CD4-positive, alpha-beta T cell treated with Interleukin-10 for 1 hour (primary cell): ENCODE measurements at places on chromosomes 3 and 15.

DNA sequence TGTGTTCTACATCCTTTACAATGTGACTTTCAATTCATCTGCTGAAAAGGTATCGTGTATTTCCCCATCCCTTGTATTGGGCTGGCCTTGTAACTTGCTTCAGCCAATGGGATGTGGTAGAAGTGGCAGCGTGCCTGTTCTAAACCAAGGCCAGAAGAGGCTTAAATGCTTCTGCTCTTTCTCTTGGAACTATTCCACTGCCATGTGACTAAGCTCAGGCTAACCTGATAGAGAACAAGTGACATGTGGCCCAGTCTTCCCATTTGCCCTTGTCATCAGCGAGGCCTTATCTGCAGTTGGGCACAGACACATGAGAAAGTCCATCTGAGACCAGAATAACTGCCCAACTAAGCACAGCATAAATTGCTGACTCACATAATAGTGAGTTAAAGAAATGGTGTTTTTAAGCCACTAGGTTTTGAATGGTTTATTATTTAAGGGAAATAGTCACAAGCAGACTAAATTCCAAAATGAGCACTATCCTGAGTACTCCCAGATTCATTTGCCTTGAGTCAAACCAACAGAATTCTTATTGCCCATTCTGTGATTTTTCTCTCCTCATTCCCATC, 230.2 kb downstream of the CPNE4 start:
- DNase-seq = no peak

DNA sequence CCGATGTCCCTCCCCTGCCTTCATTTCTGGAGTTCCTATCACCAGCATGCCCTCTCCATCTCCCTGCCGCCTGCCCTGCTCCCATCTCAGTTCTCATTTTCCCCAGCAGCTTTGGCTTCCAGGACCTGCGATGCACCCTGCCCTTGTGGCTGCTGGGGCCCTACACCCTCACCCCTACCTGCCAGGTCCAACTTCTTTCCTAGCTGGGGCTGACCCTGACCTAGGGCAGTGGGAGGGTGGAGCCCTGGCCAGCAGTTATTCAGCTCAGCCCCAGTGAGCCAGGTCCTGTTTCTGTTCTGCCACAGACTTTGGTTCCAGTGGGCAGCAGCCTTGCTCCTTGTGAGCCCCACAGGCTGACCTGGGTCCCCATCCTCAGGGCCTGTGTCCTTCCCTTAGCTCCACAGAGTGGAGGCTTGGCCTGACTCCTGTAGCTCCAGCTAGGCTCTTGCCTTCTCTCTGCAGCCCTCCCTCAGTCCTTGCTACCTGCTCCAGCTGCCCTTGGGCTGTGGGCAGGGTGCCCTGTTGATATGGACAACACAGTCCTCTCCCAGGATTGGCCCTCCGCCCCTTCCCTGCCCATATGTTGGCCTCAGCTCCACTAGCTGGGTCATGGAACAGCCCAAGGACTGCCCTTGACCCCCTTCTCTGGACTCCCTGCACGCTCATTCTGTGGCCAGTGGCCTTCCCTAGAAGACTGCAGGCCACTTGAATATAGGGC, 34.7 kb upstream of the PDE8A start:
- no peak for DNase-seq

DNA sequence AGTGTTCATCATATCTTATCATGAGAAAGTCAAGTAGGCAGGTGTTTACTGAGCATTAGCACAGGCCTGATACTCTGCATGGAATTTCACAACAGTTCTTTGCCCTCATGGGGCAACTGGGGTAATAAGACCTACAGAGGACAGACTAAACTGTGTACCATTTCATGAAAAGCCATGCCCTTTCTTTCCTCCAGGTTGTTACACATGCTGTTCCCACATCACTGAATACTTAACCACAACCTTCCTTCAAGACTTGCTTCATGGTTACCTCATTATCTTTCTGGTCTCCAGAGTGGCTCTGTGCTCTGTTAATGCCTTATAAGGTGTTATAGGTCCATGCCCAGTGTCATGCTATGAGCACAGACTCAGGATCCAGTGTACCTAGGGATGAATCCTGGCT, 28.2 kb upstream of the RSL24D1 start:
- DNase-seq = peak; percentile 44

DNA sequence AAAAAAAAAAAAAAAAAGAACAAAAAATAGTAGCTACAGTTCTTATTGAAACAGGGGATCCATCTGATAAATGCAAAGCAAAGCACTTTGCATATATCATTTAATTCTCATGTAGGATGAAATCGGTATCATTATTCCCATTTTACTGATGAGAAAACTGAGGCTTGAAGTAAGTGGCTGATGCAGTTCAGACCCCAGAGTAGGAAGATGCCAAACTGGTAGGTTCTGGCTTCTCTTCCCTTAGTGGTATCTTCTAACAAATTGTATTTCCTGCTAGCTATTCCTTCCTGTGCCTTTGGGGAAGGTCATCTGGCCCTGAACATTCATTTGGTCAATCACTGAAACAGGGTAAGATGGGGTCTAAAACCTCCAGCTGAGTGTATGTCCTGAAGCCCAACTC, 21.9 kb downstream of the PIF1 start:
- no peak for DNase-seq

DNA sequence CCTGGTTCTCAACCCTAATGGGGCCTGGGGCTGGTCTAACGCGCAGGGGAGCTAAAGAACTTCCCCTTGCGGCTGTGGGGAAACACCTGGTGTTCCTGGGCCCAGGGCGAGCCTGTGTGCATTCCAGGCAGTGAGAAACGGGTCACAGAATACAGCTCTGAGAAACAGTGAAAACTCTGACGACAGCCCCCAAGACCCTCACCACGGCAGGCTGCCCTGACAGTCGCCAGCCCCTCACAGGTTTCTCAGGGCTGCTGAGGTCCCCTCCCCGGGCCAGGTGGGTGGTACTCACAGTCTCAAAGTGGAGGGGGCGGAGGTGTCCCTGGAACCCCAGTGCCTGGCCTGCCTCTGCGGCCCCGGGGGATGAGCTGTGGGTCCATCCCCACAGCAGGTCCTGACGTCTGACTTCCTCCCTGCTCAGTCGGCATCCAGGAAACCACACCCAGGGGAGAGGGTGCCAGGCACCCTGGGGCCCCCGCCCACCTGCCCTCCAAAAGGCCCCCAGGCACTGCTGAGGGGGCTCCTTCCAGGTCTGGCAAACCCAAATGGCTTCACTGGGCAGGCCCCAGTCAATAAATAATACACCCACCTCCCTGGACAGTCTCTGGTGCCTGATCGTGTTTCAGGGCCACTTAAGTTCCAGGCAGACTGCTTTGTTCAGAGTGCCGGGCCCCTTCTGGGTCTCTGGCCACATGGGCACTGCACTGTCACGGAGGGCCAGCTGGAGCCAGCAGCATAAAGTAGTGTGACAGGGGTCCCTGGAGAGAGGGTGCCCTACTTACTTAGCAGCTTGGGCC, 57.7 kb downstream of the IQSEC1 start:
- peak; percentile 85 for DNase-seq

DNA sequence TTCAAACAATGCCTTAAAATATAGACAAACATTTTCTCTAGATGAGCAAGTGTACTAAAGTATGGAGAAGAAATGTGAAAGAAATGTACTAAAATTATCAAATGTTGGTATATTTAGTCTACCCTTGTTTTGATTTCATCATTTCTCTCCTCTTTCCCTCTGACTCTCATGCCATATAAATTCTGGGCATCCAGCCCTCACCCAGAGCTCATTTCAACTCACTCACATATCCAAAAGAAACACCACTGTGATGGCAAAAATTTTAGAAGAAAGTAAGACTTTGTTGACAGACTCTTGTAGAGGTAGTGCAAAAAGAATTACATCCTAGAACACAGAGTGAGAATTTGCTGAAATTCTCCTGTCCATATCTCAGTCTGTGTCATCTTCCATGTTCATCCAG, 377.8 kb upstream of the SUCLG2 start:
- no peak for DNase-seq

DNA sequence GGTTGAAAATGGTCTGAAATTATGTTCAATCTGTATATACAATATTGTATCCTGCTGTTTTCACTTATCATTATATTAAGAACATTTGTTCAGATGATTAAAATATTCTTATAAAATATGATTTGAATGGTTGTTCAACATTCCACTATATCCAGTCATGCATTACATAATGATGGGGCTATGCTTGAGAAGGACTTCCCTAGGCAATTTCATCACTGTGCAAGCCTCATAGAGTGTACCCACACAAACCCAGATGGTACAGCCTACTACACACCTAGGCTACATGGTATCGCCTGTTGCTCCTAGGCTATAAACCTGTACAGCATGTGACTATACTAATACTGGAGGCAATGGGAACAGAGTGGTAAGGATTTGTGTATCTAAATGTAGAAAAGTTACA, 30.5 kb downstream of the SLC7A14 start:
- DNase-seq = no peak

DNA sequence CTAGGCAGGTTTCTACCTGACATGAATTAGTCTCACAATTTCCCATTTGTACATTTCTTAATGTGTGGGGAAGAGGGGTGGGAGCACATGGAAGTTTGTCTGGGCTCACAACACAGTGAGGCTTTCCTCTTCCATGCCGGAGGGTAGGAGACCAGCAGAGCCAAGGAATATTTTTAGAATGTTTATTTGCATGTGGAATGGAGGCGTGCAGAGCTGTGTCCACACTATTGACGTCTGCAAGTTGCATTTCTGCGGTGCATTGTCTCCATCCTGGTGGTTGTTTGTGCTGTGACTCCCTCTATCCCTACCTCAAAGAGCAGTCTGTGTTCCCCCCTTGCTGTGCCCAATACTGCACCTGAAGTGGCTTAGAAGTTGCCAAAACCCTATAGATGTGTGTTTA, 103.1 kb upstream of the LRTM1 start:
- DNase-seq = no peak

DNA sequence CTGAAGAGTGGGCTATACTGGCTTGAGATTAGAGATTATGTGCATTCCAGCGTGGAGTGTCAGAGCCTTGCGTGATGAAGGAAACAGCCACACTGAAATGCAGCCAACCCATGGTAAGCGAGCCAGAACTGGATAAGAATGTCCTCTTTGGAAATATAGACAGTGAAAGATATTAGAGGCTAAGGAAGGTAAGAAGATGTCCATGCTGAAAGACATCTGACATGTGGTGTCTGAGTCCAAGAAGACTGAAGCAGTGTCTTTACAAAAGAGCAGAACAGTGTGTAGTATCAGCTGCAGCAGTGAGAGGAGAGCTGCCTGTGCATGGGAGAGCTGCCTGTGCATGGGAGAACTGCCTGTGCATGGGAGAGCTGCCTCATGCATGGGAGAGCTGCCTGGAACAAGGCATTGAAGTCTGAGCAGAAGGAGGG, 672.2 kb downstream of the DIPK2A start:
- no peak for DNase-seq

DNA sequence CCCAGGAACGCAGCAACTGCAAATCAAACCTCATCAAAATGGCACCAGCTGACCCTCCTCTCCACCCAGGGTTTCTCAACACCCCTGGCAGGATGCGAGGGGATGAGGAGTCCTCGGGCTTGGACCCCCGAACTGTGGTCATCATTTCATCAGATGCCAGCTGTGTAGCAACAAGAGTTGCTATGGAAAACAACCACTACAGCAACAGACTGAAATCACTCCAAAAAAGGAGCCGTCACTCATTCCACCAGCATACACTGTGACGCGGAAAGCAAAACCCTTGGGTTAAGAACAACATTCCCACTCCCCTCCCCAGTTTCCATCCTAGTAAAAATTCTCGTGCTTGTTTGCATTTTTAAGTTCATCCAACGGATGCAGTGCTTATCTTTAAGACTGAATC, 40.1 kb downstream of the VGLL4 start:
- DNase-seq = no peak

DNA sequence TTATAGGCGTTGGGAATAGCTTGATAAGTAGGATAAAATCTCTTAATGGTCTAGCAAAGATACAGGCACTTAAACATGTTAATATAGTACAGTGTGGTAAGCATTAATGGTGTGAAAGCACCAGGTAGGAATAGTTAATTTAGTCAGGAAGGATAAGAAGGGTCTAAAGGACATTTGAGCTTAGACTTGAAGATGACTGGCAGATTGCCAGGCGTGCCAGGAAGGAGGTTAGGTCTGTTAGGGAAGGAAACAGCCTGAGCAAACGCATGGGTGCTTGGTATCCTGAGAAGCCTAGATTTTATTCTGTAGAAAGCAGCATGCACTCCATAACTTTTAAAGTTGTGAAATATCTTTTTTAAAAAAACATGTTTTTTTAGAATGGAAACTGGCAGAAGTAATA, 17.7 kb downstream of the SEC62 start:
- no peak for DNase-seq

GRCh38 chr3:55604402-55604801, 117.3 kb upstream of the WNT5A start:
- DNase-seq = no peak

DNA sequence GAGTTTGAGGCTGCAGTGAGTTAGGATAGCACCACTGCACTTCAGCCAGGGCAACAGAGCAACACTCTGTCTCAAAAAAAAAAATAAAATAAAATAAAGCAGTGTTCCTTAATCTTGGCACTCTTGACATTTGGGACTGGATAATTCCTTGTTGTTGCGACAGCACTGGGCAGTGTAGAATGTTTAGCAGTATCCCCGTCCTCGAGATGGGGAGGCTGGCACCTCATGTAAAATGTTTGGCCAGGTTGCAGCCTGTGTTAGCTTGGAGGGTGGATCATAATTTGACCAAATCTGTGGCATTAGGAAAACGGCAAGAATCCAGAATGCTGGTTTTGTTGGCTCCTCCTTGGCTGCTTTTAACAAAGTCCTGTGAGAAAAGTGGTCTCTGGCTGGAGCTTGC, 47.0 kb downstream of the ZNF445 start:
- no peak for DNase-seq

- no peak for DNase-seq
Observed at GRCh38 chr3:119601154-119601553, 3.5 kb downstream of the PLA1A start.

- DNase-seq = no peak
Observed at GRCh38 chr3:49867400-49867799, 2.3 kb downstream of the CAMKV start.

DNA sequence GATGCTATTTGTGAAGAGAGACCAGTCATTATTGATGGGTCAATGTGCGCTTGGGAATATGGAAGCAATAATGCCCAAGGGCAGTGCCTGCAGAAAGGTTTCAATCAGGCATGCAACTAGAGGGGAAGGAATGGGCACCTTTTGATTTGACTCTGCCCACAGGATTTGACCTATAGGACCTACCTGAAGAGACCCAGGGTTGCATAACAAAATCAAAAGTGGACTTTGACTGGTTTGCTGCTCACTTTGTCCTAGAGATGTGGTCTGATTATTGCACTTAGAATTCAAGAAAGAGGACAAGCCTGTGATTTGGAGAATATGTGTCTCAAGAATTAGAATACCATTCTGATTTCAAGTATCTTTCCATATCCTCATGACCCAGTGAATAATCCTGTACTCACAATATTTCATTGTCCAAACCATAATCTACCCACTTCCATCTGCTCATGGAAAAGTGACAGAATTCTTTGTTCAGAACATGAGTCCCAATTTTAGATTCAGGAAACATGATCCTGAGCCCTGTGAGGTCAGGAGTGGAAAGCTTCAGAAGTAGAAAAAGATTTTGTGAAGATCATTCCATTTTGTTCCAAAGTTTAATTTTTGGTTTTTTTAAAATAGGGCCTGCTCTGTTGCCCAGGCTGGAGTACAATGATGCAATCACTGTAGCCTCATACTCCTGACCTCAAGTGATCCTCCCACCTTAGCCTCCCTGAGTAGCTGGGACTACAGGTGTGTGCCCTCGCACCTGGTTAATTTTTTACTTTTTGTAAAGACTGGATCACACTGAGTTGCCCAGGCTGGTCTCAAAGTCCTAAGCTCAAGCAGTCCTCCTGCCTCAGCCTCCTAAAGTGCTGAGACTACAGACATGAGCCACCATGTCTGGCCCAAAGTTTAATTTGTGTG, 151.3 kb upstream of the NR2E3 start:
- no peak for DNase-seq

- DNase-seq = no peak
Observed at GRCh38 chr3:160830796-160831195, 74.8 kb downstream of the PPM1L start.
